Renal pelvis (tissue), 12 donors: ENCODE measurements at places on chromosomes 2 and 18. TPM values are rescaled to one million over a fixed set of nuclear protein-coding genes. Genes with fewer than 3 reads are reported as not detected.

The IL36B gene
- not detected for polyA plus RNA-seq

GRCh38 chr2:105323111-105323510 is 6.4 kb downstream of the TGFBRAP1 start:
- no peak for DNase-seq

DNA sequence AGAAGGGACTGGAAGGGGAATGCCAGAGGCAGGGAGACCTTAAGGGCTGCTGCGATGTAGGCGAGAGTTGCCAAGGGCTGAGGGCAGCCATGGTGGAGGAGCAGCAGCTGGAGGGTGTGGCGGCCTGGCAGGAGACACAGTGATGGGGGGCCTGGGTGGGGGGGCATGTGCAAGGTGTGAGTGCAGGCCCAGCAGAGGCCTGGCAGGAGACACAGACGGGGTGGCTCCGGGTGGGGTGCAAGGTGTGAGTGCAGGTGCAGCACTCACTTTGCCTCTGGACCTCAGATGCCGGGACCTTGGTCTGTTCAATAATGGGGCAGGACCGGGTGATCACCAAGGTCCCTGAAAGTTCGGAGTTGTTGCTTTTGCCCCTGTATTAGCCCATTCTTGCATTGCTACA is 76.2 kb upstream of the ODC1 start:
- DNase-seq: no peak

DNA sequence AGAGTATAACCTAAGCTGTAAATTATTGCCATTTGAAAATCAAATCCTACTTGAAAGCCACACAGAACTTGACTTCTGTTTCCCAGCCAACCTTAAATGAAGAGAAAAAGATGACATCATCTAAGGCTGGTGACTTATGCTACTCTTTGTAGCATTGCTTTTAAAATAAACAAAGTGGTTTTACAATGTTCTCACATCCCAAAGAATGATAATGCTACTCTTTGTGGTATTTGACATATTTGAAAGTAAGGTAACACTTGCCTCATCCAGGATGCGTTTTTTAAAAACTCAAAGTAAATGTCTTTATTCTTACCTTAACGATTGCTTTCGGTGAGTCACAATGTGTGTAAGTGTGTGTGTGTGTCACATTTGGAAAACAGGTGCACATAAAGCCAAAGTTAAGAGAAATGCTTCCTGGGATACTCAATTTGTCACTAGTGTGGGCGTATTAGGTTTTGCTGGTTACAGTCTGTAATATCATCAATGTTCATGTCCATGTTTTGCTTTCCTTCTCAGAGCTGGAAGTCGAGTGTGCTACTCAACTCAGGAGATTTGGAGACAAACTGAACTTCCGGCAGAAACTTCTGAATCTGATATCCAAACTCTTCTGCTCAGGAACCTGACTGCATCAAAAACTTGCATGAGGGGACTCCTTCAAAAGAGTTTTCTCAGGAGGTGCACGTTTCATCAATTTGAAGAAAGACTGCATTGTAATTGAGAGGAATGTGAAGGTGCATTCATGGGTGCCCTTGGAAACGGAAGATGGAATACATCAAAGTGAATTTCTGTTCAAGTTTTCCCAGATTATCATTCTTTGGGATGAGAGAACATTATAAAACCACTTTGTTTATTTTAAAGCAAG is 2.6 kb downstream of the PMAIP1 start:
- no peak for DNase-seq

DNA sequence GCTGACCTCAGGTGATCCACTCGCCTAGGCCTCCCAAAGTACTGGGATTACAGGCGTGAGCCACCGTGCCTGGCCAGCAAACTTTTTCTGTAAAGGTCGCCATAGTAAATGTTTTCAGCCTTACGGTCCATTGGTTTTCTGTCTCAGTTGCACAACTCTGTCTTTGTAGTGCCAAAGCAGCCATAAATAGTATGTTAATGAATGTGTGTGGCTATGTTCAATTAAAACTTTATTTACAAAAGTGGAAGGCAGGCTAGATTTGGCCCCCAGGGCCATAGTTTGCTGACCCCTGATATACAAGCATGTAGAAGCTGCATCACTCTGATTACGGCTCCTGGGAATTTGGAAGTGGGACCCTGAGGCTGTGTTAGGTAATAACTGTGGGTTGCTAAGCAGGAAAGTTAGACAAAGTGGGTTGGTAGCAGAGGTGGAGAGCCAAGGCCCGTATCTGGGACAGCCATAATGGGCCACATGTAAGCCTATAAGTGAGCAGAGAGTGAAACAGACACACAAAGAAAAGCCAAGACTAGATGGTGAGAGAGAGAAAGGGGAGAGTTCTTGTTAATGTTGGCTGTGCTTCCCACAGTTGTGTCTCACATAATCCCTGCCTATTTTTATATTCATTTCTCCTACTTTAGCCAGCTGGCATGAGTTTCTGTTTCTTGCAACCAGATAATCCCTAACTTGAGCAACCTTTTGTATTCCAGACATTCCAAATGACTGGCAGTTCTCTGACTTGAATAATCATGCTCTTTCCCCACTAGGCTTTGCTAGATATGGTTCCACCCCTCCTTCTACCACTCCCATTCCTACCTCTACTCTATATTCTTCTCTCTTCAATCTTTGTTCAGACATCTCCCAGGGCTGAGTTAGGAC is 223.3 kb upstream of the STON1 start:
- no peak for DNase-seq

DNA sequence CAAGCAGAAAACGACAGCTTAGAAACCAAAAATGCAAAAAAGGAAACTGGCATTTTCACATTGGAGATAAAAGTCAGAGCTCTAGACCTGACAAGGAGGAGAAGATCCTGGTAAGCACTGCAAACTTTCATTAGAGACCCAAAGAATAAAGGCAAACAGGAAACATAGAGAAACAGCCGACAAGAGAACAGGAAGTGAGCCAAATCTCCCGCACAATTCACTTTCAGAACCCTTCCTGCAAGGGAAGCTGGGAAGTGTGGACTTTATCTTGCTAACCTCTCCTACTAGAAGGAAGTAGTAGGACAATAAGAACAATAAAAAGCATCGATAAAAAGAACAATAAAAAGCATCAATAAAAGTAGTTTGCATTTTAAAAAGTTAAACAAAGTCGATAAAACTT is 417.8 kb upstream of the SPHKAP start:
- DNase-seq: no peak
